ENCODE measurements at places on chromosomes 5 and 9.

DNA sequence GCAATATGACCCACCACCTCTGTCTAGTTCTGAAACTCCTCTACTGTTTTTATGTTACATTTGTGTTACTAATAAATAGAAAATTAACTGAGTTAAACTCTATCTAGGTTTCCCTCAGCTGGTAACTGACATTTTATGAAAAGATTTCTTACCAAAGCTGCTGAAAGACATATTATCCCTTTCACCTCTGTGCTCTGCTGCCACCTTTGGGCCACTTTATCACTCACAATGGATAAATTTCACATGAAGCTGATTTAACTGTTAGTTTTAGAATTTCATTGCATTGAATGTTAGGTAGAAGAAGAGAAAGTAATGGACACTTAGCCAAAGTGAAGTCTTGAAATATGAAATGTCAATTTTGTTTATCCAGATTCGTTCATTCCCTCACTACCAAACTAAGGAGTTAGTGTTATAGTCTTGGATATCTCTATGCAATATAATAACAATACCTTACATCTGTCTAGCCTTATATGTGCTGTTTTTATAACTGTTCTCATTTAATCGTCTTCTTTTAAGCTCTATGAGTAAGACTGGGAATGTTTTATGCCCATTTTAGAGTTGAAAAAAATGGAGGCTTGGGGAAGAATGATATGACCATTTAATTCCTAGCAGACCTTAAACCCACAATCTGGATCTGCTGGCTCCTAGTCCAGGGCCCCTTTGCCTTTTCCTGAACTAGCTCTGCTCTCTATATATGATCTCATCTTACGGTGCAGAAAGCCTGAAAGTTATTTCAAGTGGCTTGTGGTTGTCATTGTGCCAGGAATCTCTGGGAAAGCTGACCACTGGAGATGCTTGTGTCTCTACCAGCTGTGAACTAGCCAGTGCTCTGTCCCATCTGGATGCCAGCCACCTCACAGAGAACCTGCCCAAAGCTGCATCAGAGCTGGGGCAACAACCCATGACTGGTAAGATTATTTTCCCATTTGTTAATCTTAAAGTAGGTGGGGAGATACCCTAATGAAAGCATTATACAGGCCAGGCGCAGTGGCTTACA, 97.1 kb downstream of the GOLPH3 start:
- peak; percentile 56 for DNase-seq

DNA sequence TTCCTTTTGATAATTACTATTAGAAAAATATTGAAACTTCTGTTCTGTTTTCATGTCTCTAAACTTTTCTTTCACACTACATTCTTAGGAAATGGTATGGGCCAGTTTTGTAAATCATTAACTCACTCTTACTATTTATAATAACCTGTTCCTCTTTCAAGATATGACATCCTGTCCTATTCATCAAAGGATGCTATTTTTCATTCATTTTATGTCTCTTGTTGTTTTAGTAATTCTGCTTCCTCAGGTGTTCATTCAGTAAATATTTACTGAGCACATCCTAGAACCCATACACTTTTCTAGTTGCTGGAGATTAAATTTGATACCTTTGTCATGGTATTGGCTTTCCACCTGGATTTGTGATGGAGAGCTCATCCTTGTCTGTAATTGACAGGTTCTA, 58.0 kb downstream of the GDA start:
- DNase-seq, result no peak

- no peak for DNase-seq
Measured at GRCh38 chr9:89465726-89466308, 32.1 kb downstream of the SEMA4D start.

DNA sequence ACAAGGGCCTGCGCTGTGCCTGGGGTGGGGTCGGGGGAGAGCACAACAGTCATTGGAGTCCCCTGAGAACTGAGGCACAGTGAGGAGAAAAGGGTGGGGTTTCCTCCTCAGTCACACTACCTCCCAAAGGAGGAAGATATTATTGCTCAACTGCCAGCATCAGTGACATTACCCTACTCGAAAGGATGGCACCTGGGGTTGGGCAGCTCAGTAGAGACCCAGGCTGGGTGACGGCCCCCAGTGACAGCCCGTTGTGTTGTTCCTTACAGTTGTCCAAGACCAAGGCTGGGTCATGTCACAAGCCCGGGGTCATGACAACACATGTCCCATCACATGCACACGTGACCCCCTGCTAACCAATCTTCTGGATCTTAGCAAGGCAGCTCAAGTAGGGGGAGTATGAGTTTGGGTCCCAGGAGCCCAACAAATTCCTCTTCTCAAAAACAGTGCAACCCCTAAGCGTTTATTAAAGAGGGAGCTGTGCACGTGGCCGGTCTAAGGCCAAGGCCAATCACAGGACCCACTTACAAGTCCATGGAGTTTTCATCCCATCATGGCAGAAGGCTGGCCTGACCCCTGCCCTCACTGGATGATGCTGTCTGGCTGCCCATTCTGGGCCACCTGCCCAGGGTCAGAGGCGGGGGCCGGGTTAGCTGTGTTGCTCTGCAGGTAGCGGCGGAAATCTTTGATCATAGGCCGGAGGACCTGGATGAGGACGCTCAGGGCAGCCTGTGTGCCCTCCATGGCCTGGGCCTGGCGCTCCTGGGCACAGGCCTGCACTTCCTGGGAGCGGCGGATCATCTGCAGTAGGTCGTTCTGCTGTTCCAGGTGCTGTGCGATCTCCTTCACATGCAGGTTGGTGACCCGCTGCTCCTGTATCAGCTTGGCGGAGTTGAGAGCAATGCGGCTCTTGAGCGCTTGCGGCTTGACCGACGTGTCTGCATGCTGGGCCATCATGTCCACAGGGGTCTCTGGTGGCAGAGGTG, 4.0 kb downstream of the NAIF1 start:
- no peak for DNase-seq

- DNase-seq, result no peak
Measured at GRCh38 chr9:14344053-14344524, 30.1 kb upstream of the NFIB start.

- no peak for DNase-seq
Measured at GRCh38 chr5:151251001-151251551, 1.9 kb upstream of the GM2A start.

DNA sequence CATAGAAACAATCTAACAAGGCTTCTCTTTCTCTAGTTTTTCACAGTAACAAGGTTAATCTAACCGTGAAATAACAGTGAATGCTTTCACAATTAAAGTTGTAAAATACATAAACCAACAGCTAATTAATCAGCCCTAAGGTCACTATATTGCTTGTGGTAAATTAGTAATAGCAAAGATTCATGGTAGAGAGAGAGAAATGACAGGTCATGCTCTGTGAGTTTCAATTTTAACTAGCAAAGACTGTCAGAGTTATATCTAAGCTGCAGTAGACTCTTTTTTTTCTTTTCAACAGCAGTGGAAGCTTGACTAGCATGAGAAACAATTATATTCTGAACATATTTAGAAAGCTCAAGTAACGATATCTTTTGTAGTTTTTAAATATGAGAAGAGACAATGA, 1068.0 kb downstream of the MAT2B start:
- DNase-seq, result no peak

DNA sequence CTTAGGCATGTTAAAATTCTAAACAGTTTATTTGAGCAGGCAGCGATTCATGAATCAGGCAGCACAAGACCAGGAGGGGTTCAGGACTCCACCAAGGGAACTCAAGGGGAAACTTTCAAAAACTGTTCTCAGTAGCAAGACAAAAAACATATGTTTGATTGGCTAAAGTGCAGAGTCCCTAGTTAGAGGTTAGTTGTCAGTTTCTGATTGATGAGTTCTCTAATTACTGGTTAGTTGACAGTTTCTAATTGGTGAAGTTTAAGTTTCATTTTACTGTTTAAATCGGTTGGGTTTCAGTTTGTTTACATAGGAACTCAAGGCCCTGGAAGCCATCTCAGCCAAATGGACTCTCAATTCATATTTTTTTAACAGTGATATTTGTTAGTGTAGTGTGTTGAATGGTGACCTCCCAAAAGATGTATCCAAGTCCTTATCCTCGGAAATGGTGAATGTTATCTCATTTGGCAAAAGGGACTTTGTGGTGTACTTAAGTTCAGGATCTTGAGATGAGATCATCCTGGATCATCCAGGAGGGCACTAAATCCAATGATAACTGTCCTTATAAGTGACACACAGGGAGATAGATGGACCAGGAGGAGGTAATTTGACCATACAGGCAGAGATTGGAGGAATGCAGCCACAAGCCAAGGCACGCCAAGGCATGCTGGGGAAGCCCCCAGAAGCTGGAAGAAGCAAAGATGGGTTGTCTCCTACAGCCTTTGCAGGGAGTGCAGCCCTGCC, 219.2 kb upstream of the RAI14 start:
- no peak for DNase-seq

DNA sequence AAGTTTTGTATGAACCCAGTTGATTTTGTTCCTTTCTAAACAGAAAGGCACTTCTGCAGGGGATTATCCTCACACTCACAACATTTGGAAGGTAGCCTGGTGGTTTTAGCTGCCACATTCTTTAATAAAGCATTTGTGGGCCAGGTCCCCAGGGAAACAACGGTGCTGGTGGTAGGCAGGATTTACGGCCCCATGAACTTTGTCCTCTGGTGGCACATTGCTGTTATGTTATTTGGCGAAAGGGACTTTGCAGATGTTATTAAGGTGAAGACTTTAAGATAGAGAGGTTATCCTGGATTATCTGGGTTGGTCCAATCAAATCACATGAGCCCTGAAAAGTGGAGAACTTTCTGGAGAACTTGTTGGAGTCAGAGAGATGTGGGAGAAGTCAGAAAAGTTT, 86.3 kb upstream of the C9orf72 start:
- no peak for DNase-seq

- no peak for DNase-seq
Measured at GRCh38 chr5:174688441-174689354, 35.7 kb upstream of the MSX2 start.

DNA sequence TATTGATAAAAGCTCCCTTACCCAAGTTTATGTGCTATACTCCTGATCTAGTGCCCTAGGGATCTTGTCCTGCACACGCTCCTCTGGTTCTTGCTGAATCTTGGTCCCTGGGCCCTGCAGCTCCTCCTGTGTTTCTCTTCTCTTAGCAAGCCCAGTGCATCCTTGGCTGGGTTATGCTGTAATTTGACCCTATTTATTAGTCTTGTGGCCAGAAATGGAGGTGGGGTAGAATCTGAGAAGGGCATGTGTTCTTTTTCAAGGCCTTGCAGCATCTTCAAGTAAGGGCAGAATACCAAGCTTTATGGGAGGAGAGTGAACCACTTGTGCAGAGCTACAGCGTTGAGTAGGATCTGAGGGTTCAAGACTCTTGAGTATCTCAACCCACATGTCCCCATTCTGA, 366.8 kb downstream of the FAM170A start:
- no peak for DNase-seq

- DNase-seq, result no peak
Measured at GRCh38 chr5:150653145-150653761, 7.8 kb upstream of the MYOZ3 start.

DNA sequence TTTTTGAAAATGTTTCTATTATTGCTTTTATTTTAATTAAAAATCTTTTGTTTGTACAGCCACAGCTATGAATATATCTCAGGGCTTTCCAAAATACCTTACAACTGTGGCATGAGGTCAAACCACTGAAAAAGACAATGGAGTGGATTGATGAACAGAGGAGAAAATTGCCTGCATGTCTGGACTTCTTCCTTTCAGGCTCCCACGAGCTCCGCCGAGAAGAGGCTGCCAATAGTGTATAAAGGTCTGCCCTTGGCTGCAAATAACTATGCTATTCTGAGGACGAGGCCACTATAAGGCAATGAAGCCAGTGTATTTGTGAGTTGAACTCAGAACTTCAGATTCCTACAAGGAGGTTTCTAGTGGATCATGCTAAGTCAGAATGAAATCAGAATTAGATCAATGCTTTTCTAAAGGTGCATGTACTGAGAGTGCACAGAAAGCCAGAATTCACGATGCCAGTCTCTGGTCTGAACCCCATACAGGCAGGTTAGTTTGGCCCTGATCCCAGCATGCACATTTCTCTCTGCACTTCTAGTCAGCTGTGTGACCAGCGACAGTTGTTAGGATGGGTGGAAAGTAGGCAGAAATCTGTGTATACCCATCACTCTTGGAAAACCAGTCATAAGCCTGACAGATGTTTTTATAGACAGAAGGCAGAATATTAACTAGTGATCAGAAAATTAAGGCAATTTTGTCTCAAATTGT, 42.7 kb upstream of the PLPP1 start:
- DNase-seq, result no peak

DNA sequence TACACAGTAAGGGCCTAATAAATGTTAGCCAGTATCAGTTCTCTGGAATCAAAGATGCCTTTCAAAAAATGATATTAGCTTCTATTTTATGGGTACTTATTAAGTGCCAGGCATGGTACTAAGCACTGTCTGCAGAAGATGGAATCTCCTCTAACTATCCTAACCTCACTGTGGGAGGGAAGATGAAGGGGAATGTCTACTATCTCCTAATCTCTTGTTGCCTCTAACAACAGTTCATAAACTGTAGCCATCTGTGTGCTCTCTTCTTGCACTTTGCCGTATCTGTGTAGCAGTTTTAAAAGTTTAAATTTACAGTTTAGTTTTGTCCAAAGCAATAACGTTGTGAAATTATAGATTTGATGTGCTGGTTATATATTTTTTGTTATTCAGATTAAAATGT, 99.6 kb upstream of the CCDC112 start:
- DNase-seq, result no peak

- no peak for DNase-seq
Measured at GRCh38 chr5:82111191-82111590, 139.4 kb downstream of the ATG10 start.

Data from RKO (cell line).